ENCODE measurements at places on chromosomes 7 and 10.

- no peak for DNase-seq
These were observed 121.6 kb downstream of the TMEM168 start for GRCh38 chr7:112668561-112668960.

DNA sequence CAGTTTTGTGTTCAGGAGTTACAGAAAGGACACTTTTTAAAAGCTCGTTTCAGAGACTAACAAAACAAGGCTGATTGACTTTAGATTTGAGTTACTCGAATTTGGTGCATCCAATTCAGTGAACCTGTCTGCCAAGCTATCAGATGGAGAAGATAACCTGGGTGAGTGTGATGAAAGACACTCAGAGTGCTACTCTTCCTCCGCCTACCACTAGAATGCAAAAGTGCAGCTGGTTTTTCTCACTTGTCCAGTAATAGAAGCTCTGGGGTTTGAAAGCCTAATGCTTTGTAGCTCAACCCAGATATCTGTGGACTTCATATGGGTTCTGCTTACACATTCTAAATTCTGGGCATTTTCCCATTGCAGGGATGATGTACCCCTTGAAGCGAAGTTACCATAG is 82.8 kb upstream of the NPY start:
- DNase-seq, result no peak

GRCh38 chr7:50613473-50613872 is 48.3 kb upstream of the DDC start:
- DNase-seq, result no peak

DNA sequence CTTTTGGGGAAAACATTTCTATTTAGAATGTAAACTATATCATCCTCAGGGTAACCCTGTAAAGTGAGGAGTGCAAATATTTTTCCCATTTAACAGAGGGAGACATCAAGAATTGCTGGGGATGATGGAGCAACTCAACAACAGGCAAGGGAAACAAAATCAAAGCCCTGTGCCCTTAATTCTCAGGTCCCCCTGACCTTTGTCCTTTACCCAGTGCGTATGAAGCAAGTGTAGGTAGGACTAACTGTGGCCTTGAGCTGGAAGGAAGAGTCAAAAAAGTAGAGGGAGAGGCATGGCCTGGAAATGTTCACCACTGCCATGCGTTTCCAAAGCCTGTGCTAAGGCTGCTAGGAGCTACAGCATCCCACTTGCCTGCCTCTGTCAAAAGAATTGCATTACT is 896.9 kb downstream of the LRMDA start:
- DNase-seq, result no peak

DNA sequence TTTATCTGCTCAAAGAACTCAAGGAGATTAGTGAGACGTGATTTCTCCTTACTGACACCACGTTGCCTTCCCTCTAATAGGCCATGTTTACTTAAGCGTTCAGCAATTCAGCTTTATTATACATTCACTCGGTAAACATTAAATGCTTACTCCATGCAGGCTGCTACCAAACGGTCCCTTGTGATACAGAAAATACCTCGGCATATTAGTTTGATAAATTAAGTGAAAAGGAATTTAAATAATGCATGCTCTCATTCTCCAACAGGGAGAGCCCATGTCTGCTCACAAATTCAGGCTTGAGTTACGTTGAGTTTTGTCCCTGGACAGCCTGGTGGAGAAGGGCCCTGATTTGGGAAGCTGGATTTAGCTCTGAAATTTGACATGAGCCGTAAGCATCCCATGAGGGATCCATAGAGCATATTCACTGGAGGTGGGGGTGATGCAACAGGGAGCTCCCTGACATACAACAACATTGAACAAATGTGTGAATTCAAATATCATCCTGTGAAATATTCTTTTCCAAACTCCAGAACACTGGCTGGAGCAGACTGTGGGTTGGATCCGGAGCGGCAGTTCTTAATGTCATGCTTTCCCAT is 86.3 kb downstream of the TBXAS1 start:
- no peak for DNase-seq

DNA sequence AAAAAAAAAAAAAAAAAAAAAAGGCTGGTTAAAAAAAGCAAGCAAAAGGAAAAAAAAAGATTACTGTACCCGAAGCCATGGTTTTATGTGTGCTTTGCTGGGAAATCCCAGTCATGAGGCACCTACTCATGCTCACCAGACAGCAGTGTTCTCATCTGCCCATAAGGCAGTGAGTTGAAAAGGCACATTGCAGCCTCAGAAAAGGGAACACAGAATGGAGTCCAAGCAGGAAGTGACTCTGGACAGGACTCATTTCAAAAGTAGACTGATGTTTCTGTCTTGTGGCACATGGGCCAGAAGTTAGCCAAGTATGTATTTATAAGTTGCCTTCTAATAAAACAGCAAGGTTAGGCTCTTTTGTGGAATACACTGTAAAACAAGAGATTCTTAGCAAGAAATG is 40.2 kb downstream of the PDSS1 start:
- no peak for DNase-seq

DNA sequence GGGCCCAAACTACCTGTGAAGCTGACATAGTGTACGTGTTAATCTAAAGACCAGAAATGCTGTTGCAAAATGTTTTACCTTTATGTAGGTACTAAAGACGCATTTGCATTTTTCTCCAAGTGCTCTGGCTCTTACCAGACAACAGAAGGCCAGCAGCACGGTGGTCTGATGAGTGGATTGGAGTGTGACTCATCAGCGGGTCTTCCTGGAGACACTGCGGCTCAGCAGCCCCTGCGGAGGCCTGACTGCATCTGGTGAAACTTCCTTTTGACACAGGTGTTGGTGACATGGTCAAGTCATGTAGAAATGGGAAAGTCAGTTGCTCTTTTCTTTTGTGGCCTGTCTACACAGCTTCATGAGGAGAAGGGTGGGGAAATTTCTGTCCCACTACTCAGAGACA is 723.6 kb downstream of the INHBA start:
- DNase-seq, result no peak

DNA sequence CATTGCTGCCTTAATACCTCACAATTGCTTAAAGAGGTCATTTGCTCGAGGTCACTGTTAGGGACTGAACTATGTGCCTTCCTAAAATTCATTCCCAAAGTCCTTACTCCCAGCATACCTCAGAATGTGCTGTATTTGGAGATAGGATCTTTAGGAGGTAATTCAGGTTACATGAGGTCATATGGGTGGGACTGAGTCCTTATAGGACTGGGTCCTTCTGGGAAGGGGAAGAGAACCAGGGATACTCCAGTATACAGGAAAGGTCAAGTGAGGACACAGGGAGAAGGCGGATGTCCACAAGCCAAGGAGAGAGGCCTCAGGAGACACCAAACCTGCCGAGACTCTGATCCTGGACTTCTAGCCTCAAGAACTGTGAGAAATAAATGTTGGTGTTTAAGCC is 253.3 kb downstream of the PRPF18 start:
- no peak for DNase-seq

DNA sequence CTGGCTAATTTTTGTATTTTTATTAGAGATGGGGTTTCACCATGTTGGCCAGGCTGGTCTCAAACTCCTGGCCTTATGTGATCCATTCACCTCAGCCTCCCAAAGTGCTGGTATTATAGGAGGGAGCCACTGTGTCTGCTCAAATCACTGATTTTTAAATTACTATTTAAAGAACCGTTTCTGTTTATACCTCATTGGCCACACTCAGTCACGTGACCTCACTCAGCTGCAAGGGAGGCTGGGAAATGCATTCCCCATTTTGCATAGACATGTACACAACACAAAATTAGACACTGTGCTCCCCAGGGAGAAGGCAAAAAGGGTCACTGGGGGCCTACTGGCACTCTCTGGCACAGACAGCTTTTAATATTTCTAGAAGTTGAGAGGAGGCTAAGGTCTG is 13.6 kb upstream of the CALU start:
- no peak for DNase-seq

GRCh38 chr10:58479045-58479444 is 33.6 kb upstream of the BICC1 start:
- DNase-seq, result no peak

GRCh38 chr7:54687462-54688212 is 71.4 kb downstream of the SEC61G start:
- no peak for DNase-seq

DNA sequence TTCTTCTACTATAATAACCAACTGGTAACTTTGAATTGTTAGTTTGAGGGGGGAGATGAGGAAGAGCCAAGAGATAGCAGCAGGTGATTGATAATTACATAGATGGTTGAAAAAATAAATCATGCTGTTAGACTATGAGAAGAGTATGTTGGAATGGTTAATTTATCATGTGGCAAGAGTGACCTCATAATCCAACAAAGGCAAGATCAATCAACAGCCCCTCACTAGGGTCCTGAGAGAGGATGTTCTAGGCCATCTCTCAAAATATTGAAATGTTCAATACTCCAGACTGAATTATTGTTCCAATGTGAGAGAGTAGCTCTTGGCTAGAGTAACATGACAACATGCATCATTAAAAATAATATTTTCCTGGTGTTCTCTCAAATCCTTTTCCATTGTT is 67.9 kb downstream of the ADD3 start:
- DNase-seq, result no peak

GRCh38 chr7:82397879-82398524 is 45.6 kb downstream of the CACNA2D1 start:
- no peak for DNase-seq

GRCh38 chr10:99457813-99458212 is 27.4 kb upstream of the GOT1 start:
- no peak for DNase-seq

DNA sequence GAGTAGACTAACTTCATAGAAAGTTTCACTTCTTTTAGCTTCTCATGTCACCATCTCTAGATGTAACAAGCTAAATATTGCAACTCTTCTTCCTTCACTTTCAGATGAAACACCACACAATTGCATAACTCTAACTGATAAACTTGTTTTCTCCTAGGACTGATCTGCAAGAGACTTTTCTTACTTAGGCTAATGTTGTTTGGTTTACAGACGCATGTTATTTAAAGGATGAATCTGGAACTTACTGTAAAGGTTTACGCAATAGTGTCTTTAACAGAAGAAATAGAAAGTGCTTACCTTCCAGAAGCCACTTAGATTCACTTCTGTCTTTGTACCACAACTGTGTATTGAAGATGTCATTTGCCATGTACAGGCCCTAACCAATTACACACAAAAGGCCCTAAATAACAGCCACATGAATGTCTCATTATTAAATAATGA is 22.1 kb upstream of the ZC3HAV1 start:
- DNase-seq, result no peak

- no peak for DNase-seq
These were observed 21.3 kb downstream of the BTBD16 start for GRCh38 chr10:122292376-122292775.

- no peak for DNase-seq
These were observed 69.4 kb downstream of the FRMD4A start for GRCh38 chr10:14261336-14261735.

GRCh38 chr10:14391342-14391741 is 60.6 kb upstream of the FRMD4A start:
- DNase-seq, result no peak

GRCh38 chr10:89173075-89173474 is 34.0 kb downstream of the CH25H start:
- no peak for DNase-seq

GRCh38 chr10:29323367-29323766 is 34.5 kb downstream of the LYZL1 start:
- no peak for DNase-seq

DNA sequence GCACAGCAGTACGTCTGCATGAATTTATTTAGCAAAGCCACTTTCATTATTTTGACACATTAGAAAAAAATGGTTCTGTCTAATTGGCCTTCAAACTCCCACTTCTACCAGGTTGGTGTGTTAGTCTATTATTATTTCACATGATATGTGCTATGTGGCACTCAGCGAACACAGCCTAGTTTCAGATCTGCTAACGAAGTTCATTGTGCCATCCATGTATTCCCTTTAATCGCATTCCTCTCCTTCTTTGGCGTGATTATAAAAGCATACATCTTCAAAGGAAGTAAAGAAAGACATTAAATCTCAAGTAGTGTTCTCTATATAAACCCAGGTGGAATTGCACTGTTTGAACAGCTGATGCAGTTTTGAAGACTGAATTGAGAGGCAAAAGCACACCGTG is 96.4 kb upstream of the CACNA2D1 start:
- DNase-seq, result no peak

GRCh38 chr7:111112439-111112838 is 21.5 kb downstream of the LRRN3 start:
- DNase-seq, result no peak

DNA sequence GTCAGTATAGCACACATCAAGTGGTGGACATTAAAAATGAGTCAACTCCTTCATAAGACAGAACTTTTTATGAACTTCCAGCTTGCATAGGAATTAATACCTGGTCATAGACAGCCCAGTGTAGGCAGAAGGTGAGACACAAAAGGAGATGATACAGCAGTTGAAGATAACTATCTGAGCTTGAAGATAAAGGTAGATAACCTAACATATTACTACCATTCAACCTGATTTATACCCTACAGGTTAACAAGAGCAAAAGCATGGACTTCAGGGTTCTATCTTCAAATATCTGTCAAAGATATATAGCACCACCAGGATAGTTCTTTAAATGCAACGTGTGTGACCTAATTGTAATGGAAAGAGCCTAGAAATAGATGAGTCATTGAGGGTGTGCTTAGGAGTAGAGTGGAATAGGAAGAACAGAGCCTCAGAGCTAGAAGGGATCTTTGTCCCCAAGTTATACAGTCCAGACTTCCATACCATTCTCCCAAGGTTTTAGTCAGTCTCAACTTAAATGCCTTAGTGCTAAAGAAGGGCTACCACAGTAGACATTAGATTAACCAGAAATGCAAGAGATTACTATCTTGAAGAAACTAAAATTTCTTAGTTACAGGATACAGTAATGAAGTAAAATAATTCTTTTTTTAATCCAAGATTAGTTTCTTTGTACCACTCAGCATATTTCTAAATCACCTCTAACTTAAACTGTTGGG is 9.2 kb downstream of the ZNF800 start:
- DNase-seq, result no peak

DNA sequence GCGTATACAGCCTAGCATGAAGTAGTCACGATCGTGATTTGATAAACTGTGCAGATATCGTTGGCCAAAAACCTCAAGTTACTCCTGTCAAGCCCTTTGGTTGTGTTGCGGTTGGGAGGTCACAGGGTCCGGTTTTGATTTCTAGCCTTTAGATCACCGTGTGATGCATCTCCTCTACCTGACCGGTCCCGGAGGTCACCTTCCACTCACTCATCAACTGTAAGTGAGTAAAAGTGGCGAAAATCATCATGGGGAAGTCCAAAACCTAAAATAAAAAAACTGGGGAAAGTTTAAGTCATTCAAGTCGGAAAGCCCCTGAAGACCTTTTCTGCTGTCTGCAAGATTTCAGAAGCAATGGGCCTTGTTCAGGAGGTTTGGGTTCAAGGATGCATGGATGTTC is 62.8 kb downstream of the ADARB2 start:
- DNase-seq, result no peak
